Chondrocyte (in vitro differentiated cells): ENCODE measurements at places on chromosomes 2 and 18. TPM values are rescaled to one million over a fixed set of nuclear protein-coding genes. Genes with fewer than 3 reads are reported as not detected.

The SNORC gene
- 2.1 to 3.4 TPM (median 2.2 TPM) in 3 replicates for total RNA-seq

The TYW5 gene
- total RNA-seq = 5.1 to 6.8 TPM (median 6.0 TPM) in 3 replicates

The ASB18 gene
- not detected in 3 replicates for total RNA-seq

The RBKS gene
- total RNA-seq = 0.45 to 1.3 TPM (median 0.49 TPM) in 3 replicates

The PARD3B gene
- 24.3 to 39.6 TPM (median 24.9 TPM) in 3 replicates for total RNA-seq

The AGXT gene
- not detected in 3 replicates for total RNA-seq

The SOS1 gene
- 37.2 to 43.4 TPM (median 40.2 TPM) in 3 replicates for total RNA-seq

The ATL2 gene
- 30.5 to 50.2 TPM (median 34.1 TPM) in 3 replicates for total RNA-seq

The PLGLB1 gene
- 1.1 to 1.8 TPM (median 1.4 TPM) in 3 replicates for total RNA-seq

The CYTIP gene
- total RNA-seq = 0.27 to 0.85 TPM in 2 of 3 replicates, not detected in the other

The CCDC74B gene
- 1.0 to 3.0 TPM (median 1.2 TPM) in 3 replicates for total RNA-seq

The EPHA4 gene
- 3.9 to 6.8 TPM (median 5.5 TPM) in 3 replicates for total RNA-seq

The OTX1 gene
- total RNA-seq = 0.10 to 0.53 TPM in 2 of 3 replicates, not detected in the other

The FBXO15 gene
- 0.57 to 0.95 TPM (median 0.92 TPM) in 3 replicates for total RNA-seq

The SETBP1 gene
- 28.8 to 44.5 TPM (median 29.3 TPM) in 3 replicates for total RNA-seq

The SEC11C gene
- total RNA-seq = 27.6 to 51.1 TPM (median 32.8 TPM) in 3 replicates

The MAIP1 gene
- total RNA-seq = 9.4 to 15.1 TPM (median 14.6 TPM) in 3 replicates

The SERPINB13 gene
- not detected in 3 replicates for total RNA-seq

The SNX17 gene
- total RNA-seq = 108 to 130 TPM (median 111 TPM) in 3 replicates

The DYNAP gene
- not detected in 3 replicates for total RNA-seq

The PCARE gene
- total RNA-seq = not detected in 3 replicates

The GRHL1 gene
- 0.31 to 0.59 TPM (median 0.42 TPM) in 3 replicates for total RNA-seq

The NAT8 gene
- total RNA-seq = not detected in 3 replicates

The NEU2 gene
- not detected in 3 replicates for total RNA-seq

The BZW1 gene
- total RNA-seq = 191 to 201 TPM (median 194 TPM) in 3 replicates

The ABCG8 gene
- total RNA-seq = not detected in 3 replicates

The SOX11 gene
- 31.6 to 46.6 TPM (median 32.1 TPM) in 3 replicates for total RNA-seq

The SNRNP200 gene
- total RNA-seq = 77.8 to 101 TPM (median 82.6 TPM) in 3 replicates

The PAX8 gene
- total RNA-seq = 0.29 TPM in 1 of 3 replicates, not detected in the others

The ADD2 gene
- total RNA-seq = 0.15 to 0.23 TPM in 2 of 3 replicates, not detected in the other

The STARD6 gene
- not detected in 3 replicates for total RNA-seq

The LAMA3 gene
- total RNA-seq = 1.6 to 2.8 TPM (median 1.9 TPM) in 3 replicates

The SLC25A52 gene
- 0.20 to 0.53 TPM in 2 of 3 replicates, not detected in the other for total RNA-seq

The RMC1 gene
- total RNA-seq = 22.5 to 26.8 TPM (median 24.6 TPM) in 3 replicates

The HOXD10 gene
- not detected in 3 replicates for total RNA-seq

The ZNF892 gene
- total RNA-seq = 4.7 to 6.0 TPM (median 4.8 TPM) in 3 replicates

The RTP5 gene
- not detected in 3 replicates for total RNA-seq

The CROCC2 gene
- total RNA-seq = not detected in 3 replicates

The SLC4A5 gene
- 0.65 to 2.2 TPM (median 1.2 TPM) in 3 replicates for total RNA-seq
